ENCODE measurements at places on chromosomes 13 and 19.

- DNase-seq: no peak
Observed at GRCh38 chr13:79767126-79767525, 286.2 kb downstream of the NDFIP2 start.

GRCh38 chr19:4210166-4210731, 19.1 kb upstream of the EBI3 start:
- DNase-seq: no peak

- DNase-seq: no peak
Observed at GRCh38 chr13:20848944-20849343, 53.6 kb downstream of the XPO4 start.

DNA sequence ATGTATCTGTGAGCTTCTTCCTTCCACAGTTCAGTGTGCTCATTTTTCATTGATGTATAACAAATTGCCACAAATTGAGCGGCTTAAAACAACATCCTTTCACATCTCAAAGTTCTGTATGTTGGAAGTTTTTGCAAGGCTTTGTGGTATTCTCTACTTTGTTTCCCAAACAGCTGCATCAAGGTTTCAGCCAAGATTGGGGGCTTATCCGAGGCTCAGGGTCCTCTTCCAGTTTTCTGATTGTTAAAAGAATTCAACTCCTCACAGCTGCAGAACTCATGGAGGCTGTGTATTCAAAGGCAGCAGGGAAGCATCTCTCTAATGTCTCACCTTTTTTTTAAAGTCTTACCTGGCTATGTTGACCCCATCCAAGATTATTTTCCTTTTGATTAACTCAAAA, 1369.8 kb downstream of the PCDH9 start:
- DNase-seq: no peak

DNA sequence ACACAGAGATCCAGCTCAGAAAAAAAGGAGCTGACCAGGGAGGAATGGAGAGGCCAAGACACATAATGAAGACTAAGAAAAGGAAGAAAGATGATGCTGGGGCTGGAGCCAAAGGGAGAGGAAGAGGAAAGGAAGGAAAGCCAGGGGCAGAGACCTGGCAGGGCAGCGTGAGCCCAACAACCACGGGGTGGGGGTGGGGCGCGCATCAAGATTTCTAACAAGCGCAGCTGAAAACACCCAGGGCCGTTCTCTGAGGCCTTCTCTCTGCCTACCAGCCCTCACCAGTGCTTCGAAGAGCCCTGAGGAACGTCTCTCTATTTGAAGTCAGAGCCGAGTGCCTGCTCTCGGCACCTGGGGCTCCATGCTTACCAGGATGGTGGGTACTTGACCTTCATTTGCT, 23.6 kb upstream of the POU2F2 start:
- no peak for DNase-seq

GRCh38 chr19:31334101-31334848, 15.0 kb downstream of the TSHZ3 start:
- DNase-seq: no peak

- no peak for DNase-seq
Observed at GRCh38 chr19:30358319-30358718, 13.9 kb upstream of the ZNF536 start.

DNA sequence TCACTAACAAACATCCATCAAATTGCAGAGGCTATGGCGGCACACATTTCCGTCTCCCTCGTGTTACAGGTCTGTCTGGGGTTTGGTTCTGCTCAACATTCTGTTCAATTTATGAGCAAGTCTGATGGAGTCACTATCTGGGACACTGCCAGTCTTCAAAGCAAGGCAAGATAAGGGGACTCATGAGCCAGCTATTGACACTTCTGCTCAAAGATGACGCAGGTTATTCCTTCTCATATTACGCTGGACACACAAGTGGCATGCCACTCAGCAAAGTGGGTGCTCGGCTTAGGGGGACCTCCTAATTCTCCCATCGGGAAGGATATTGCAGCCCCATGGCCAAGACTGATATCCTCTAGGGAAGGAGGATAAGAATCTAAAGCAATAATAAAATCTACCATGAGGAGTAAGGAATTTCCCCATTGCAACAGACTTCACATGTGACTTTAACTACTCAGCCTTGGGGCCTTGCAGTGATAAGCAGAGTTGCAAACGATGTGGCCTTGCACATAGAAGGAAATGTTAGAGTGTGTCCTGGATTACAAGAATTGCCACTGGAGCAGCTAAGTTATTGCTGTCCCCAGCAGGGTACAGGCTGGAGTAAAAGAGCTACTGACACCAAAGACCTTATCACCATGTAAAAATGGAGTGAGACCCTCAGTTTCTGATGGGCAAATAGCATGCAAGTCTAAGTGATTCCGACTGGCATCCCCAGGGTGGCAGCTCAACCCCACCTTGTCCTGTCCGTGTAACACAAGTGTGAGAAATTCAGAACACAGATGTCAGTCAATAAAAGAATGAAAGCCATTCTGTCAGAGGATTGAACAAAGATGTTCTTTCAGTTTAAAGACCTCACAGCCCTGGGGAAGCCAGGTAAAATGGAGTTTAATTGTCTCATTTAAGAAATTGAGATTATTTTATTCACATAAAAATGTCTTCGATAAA, 306.1 kb downstream of the IRS2 start:
- peak; percentile 9 for DNase-seq

DNA sequence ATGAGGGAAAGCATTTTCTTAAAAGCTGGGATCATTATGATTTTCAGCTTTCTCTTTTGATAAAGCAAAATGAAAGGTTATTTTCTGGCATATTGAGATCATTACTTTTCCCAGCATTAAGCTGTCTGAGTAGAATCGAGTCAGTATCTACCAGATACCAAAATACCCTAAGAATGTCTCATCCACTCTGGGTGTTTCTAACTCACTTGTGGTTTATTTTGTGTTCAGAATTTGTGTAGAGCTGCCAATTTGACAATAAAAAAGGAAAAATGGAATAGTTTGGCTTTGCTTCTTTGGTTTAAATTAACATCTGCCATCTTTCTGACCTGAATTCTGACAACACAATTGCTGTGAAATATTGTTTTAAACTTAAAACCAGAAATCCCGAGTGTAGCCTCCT, 438.7 kb upstream of the ARGLU1 start:
- DNase-seq: peak; percentile 8

- DNase-seq: no peak
Observed at GRCh38 chr13:61350341-61350740, 65.3 kb downstream of the PCDH20 start.

DNA sequence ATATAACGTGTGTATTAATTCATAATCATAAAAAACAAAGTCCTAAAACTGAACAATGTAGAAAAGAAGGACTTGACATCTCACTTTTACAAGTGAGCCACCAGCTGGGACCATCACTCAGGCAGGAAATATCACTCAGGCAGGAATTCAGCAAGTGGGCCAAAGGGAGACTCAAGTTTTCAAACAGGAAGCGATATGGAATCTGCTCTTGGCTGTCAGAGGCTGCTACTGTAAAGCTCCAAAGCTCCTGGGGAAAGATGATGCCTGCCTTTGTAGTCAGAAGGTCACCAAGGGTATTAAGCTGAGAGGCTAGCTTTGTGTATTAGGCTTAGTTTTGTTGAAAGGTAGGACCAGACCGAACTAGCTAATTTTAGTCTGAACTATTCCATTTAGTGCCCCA, 5.5 kb upstream of the AKAP11 start:
- DNase-seq: peak; percentile 18

GRCh38 chr13:28626266-28626665, 32.7 kb upstream of the POMP start:
- no peak for DNase-seq

DNA sequence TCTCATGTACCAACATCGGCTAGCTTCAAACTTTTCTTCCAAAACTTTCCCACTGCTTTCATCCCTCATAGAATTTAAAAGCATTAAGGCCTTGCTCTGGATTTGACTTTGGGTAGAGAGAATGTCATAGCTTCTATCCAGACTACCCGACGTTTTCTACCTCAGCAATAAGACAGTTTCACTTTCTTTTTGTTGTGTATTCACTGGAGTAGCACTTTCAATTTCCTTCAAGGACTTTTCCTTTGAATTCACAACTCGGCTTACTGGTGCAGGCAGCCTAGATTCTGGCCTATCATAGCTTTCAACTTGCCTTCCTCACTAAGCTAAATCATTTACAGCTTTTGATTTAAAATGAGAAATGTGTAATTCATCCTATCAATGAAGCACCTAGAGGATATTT, 420.4 kb upstream of the GPC6 start:
- DNase-seq: no peak

- peak; percentile 80 for DNase-seq
Observed at GRCh38 chr19:38691938-38692457, 44.5 kb downstream of the ACTN4 start.

DNA sequence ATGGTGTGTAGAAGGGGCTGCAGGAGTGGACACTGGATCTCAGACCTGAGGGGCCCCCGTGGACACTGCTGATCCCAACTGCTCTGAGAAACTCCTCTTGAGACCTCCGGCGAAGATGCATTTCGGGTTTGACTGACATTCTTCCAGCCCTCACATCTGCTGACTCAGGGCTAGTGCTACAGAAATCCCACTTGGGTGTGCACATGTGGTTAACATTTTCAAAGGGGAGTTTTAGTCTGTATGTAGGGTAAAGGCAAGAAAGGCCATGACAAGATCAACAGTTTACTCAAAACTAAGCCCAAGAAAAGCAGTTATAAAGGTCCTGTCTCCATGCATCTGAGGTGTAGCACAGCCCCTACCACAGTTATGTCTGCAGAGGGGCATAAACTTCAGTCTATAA, 31.2 kb downstream of the DLEU7 start:
- no peak for DNase-seq

DNA sequence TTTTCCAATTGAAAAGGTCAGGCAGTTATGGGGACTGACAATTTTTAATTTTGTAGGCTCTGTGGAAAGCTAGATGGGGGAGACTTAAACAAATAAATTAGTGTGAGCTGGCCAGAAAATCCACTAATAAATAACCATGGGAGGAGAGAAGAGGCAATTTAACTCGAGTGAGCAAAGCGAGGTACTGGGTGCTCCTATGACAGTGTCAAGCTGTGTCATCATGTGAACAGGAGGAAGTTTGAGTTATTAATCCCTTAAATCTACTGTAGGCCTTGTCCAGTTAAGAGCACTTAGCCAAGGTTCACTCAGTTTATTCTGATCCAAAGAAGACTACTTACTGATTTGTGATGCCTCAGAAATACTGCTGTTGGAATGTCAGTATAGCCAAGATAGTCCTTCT, 122.8 kb downstream of the OXGR1 start:
- DNase-seq: no peak

DNA sequence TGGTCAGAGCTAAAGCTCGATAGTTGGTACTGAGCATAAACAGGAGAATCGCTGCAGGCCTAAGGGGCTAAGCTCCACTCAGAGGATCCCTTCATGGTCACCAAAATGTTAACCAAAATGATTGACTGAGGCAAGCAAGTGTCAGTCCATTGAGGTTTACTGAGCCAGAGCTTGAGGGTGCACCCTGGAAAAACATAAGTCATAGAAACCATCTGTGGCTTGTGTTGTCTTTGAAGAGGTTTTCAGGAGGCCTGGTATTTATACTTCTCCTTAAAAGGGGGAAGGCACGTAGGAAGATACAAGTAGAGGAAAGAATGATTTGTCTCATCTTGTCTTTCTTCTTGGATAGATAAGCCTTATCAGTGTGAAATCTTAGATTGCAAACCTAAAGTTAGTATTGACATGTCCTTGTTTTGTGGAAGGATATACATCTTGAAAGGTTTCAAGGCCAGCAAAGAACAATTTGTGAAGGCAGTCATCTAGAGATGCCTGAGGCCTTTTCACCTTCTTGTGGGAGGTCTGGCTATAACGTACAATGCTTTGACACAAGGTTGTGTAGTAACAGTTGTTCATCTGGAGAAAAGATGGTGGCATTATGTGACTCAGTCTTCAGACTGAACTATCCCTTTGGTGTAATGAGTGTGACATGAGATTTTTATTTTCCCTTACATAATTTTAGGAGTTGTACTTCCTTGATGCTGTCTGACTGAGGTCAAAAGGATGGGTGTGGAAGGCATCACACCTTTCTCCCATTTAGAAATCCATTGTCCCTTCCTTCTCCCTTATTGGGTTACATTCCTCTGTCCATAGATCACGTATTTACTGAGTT, 14.7 kb upstream of the CEACAM6 start:
- no peak for DNase-seq

GRCh38 chr19:3324405-3324856, 42.0 kb upstream of the NFIC start:
- DNase-seq: no peak

- peak; percentile 2 for DNase-seq
Observed at GRCh38 chr19:52734331-52734892, 432 bp downstream of the ZNF611 start.

DNA sequence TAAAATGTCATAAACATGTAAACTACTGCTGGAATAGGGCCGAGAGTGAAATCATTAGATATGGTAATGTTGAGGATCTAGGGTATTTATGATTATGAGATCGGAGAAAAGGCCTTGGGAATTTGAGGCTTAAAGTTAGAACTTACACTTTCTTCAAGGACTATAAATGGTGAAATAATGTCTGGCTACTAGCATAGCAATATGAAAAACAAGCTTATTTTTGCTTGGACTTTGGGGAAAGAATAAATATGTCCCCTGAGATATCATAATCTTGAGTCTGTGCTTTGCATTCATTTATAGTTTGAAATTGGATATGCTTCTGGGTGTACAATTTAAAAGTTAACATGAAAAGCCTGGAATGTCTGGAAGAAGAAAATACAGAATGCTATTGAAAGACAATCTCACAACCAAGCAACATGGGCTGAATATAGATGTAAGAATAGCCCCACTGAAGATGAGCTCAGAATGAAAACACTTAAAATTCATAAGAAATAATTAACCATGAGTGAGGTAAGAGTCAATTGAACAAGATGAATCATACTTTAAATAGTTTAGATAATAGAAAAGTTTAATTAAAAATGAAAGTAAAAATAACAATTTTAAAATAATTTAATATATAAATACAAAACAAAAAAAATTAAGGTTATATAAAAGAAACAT, 1555.4 kb upstream of the MIR17HG start:
- no peak for DNase-seq

DNA sequence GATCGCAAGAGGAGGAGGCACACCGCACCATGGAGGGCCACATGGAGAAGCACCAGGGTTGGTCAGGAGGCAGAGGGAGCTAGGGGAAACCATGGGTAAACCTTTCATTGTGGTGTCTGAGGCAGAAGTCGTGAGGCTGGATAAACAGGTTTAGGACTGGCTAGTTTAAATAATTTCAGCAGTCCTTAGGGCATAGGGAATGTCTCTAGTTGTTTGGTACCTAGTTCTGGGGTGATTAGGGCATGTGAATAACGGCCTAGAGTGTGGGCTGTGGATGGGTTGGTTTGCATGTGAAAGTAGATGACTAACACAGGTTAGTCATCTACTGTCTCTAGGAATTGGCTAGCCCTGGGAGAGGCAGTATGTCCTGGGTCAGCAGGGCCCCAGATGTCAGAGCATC, 102.3 kb downstream of the STOML3 start:
- peak; percentile 14 for DNase-seq

GRCh38 chr19:13484166-13484565, 22.1 kb downstream of the CACNA1A start:
- no peak for DNase-seq

Data from stromal cell of bone marrow (primary cell).